ENCODE measurements at places on chromosomes 12 and 14. TPM values are rescaled to one million over a fixed set of nuclear protein-coding genes. Genes with fewer than 3 reads are reported as not detected.

TOMM20L gene
- total RNA-seq, result not detected

CLEC9A gene
- total RNA-seq, result not detected

TGFB3 gene
- 2.4 TPM for total RNA-seq

SPIC gene
- total RNA-seq, result not detected

PRICKLE1 gene
- total RNA-seq, result 0.18 TPM

CLEC1A gene
- total RNA-seq, result not detected

DLGAP5 gene
- 69.2 TPM for total RNA-seq

PAPLN gene
- 0.10 TPM for total RNA-seq

GRCh38 chr12:128818065-128819022 is 5.4 kb downstream of the SLC15A4 start:
- no peak for DNase-seq
- H3K27ac ChIP-seq, result peak overlapping the region; percentile 35
- no peak overlapping the region for H3K4me3 ChIP-seq
- no peaks in the 10 kb centered on the region for H3K27me3 ChIP-seq

DNA sequence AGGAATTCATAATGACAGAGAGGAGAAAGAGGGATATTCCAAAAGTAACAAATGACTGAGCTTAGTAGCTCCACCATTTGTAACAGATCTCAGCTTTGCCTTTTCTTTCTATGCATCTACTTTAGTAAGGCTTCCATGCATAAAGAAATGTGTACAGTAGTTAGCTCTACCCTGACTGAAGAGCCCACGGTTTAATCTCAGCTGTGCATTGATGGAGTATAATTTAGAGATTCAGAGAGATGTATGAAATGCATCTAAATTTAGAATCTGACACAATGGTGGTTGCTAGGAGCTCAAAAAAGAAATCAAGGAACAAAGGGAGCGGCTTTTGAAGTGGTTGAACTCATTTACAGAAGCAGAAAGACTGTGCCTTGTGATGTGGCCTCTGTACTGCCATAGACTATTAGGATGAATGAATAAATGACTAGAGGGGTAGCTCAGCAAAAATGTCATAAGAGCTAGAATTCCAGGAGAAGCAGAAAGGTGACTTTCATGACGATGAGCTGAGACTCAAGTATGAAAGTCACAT is 838.6 kb downstream of the RPS29 start:
- H3K27me3 ChIP-seq, result no peaks in the 10 kb centered on the region
- no peak overlapping the region for H3K4me3 ChIP-seq
- DNase-seq, result no peak
- no peaks in the 10 kb centered on the region for H3K4me1 ChIP-seq
- no peaks in the 10 kb centered on the region for H3K36me3 ChIP-seq
- no peak overlapping the region for H3K27ac ChIP-seq

- no peaks in the 10 kb centered on the region for H3K27me3 ChIP-seq
- no peak overlapping the region for H3K4me3 ChIP-seq
- H3K4me1 ChIP-seq, result no peaks in the 10 kb centered on the region
- DNase-seq, result no peak
Measured at GRCh38 chr12:6301721-6302120, 8.8 kb upstream of the PLEKHG6 start.

DNA sequence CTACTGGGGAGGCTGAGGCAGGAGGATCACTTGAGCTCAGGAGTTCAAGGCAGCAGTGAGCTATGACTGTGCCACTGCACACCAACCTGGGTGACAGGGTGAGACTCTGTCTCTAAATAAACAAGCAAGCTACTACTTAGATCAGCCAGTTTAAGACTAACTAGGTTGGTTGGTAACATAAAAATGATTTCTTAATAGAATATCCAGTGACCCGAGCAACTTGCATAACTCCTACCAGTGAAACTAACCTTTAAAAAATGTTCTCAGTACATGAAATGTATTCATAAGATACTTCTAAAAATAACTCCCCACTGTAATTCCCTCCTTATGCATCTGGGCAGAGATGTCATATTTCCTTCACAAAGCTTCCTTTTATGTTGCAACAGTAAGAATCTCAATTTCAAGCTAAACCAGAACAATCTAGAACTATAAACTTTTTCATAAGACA is 15.9 kb downstream of the TAOK3 start:
- no peaks in the 10 kb centered on the region for H3K27me3 ChIP-seq
- peaks cover 24% of the 10 kb centered on the region for H3K36me3 ChIP-seq
- H3K4me1 ChIP-seq, result peaks cover 48% of the 10 kb centered on the region
- peak overlapping the region; percentile 85 for H3K4me3 ChIP-seq

GRCh38 chr12:69886109-69886508 is 61.1 kb downstream of the MYRFL start:
- no peak for DNase-seq
- H3K27me3 ChIP-seq, result peaks cover 8% of the 10 kb centered on the region
- H3K27ac ChIP-seq, result no peak overlapping the region
- no peak overlapping the region for H3K4me3 ChIP-seq
- H3K36me3 ChIP-seq, result no peaks in the 10 kb centered on the region

GRCh38 chr14:61226015-61226654 is 55.0 kb downstream of the TMEM30B start:
- H3K36me3 ChIP-seq, result no peaks in the 10 kb centered on the region
- DNase-seq, result no peak
- no peak overlapping the region for H3K4me3 ChIP-seq
- H3K27ac ChIP-seq, result no peak overlapping the region
- H3K4me1 ChIP-seq, result no peaks in the 10 kb centered on the region

DNA sequence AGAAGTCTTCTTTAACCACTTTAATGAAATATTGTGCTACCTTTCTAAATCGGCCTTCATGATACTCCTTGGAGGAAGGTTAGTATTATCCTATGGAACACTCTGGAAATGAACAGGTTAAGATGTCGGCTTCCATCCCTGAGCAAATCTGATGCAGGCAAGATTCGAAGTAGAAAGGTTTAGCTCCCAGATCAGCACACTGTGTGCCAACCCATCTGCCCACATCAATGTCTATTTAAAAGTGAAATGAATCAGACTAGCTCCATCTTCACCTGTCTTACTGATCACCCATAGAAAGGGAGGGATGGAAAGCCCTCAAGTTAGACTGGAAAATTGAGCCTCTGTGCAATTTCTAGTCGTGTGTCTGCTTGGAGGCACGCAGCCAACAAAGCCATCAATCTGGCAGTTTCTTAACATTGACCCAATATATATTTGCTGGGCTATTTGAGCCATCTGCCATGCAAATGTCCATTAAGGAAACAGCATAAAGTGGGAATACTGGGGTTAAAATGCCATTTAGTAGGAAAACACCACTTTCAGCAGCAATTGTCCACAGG is 506.1 kb downstream of the RMST start:
- DNase-seq, result no peak
- no peaks in the 10 kb centered on the region for H3K4me1 ChIP-seq
- no peak overlapping the region for H3K4me3 ChIP-seq

DNA sequence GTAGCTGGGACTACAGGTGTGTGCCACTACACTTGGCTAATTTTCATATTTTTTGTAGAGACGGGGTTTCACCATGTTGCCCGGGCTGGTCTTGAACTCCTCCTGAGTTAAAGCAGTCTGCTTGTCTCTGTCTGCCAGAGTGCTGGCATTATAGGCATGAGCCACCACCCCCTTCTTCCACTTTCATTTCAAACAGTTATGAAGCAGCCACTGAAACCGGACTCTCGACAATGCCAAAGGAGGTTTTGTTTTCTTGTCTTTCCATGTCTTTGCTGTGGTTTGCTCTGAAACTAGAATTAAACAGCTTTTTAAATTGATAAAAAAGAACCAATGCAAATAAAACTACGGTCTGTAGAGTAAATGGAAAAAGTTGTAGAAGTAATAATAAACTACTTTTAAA is 30.4 kb downstream of the RAP1B start:
- H3K4me3 ChIP-seq, result peak overlapping the region; percentile 57
- H3K36me3 ChIP-seq, result peaks cover 34% of the 10 kb centered on the region
- no peaks in the 10 kb centered on the region for H3K27me3 ChIP-seq
- peaks cover 80% of the 10 kb centered on the region for H3K4me1 ChIP-seq
- DNase-seq, result peak; percentile 67

DNA sequence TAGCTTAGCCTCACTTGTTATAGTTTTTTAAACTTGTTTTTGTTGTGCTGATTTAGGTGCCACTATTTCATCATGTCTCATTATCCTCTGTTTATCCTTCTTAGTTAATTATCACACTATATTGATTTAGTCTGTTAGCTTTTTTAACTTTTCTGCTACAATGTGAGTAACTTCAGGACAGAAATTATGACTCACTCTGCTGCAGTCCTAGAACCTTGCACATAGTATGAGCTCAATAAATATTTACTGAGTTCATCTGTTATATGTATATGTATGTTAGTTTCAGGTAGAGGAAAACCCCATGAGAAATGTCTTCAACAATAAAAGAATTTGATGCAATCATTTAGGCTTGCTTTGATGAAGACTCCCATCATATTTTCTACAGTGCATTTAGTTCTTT is 224.3 kb upstream of the NAV3 start:
- H3K36me3 ChIP-seq, result no peaks in the 10 kb centered on the region
- no peak overlapping the region for H3K4me3 ChIP-seq
- H3K4me1 ChIP-seq, result no peaks in the 10 kb centered on the region
- no peak for DNase-seq
- no peaks in the 10 kb centered on the region for H3K27me3 ChIP-seq
- H3K27ac ChIP-seq, result no peak overlapping the region

DNA sequence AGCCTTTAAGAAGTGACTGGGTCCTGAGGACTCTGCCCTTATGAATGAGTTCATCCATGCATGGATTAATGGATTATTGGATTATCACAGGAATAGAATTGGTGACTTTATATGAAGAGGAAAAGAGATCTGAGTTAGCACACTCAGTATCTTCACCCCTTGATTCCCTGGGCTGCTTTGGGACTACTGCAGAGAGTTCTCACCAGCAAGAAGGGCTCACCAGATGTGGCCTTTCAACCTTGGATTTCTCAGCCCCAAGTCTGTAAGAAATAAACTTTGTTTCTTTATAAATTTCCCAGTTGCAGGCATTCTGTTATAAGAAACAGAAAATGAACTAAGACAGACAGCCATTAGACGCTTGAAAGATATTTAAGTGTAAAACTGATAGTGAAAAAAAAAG is 509.2 kb downstream of the FLRT2 start:
- peaks cover 4% of the 10 kb centered on the region for H3K36me3 ChIP-seq
- H3K27me3 ChIP-seq, result no peaks in the 10 kb centered on the region
- no peak overlapping the region for H3K27ac ChIP-seq
- DNase-seq, result no peak
- no peak overlapping the region for H3K4me3 ChIP-seq

- H3K27ac ChIP-seq, result no peak overlapping the region
- H3K4me3 ChIP-seq, result no peak overlapping the region
- no peaks in the 10 kb centered on the region for H3K27me3 ChIP-seq
- H3K4me1 ChIP-seq, result no peaks in the 10 kb centered on the region
- H3K36me3 ChIP-seq, result no peaks in the 10 kb centered on the region
- DNase-seq, result no peak
Measured at GRCh38 chr14:41280745-41281144, 325.9 kb upstream of the LRFN5 start.

DNA sequence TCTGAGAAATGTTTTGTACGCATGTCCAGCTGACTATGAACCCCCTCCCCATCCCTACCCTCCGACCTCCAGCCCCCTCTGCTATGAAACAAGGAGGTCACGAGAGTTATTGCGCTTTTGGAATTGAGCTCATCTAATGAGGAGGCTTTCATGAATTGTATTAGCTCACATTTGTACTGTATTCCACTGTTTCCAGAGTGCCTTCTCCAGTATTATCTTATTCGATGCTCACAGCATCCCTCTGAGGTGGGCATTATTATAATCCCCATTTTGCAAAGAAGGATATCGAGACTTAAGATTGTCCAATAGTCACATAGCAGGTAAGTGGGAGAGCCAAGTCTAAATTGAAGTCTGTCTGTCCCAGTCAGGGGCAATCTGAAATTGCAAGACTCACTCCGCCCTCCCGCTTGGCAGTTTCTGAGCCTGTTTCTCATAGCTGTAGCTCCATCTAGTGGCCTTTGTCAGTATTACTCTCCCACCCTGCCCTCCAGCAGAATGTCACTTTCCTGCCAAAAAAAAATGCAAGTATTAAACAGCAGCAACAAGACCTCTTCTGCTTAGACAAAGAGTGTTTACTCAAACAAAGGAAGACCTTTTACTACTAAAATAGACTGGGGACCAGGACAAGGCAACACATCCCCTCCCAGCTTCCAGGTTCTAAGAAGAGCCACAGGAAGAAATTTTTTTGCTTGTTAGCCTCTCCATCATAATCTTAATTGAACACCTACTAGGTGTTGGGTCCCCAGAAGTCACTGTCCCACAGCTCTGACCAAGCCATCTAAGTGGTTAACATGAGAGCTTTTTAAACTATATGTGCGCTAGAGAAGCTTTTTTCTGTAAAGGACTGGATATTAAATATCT is 48.6 kb upstream of the TMEM233 start:
- no peak overlapping the region for H3K27ac ChIP-seq
- no peak overlapping the region for H3K4me3 ChIP-seq
- H3K4me1 ChIP-seq, result no peaks in the 10 kb centered on the region
- peak; percentile 26 for DNase-seq

DNA sequence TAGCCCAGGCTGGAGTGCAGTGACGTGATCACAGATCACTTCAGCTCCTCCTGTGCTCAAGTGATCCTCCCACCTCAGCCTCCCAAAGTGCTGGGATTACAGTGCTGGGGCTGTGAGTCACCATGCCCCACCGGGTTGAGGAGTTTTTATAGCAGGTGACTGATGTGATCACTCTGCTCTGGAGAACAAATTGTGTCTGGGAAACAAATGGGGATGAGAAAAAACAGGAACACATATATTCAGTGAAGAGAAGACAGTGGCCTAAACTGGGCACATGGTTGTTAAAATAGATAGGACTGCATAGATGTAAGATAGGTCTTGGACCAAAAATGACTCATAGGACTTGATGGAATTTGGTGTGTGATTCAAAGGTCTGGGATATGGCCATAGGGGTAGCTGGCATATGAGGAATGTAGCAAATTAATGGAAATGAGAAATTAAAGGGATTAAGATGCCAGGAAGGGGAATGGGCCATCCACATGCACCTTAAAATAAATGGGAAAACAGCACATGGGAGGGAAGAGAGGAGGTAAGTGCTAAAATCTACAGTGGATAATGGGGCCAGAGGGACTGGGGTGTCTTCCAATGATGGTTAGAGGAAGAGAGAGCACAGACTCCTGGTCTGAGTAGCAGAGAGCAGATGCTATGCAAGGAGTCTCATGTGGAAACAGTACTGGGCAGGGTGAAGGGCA is 11.2 kb downstream of the BCAT1 start:
- peaks cover 9% of the 10 kb centered on the region for H3K27me3 ChIP-seq
- peaks cover 9% of the 10 kb centered on the region for H3K36me3 ChIP-seq
- DNase-seq, result no peak
- no peak overlapping the region for H3K4me3 ChIP-seq

GRCh38 chr12:52323001-52323400 is 1.8 kb upstream of the KRT83 start:
- H3K4me1 ChIP-seq, result peaks cover 10% of the 10 kb centered on the region
- peaks cover 27% of the 10 kb centered on the region for H3K27me3 ChIP-seq
- no peak for DNase-seq
- H3K27ac ChIP-seq, result no peak overlapping the region
- no peaks in the 10 kb centered on the region for H3K36me3 ChIP-seq
- H3K4me3 ChIP-seq, result no peak overlapping the region

DNA sequence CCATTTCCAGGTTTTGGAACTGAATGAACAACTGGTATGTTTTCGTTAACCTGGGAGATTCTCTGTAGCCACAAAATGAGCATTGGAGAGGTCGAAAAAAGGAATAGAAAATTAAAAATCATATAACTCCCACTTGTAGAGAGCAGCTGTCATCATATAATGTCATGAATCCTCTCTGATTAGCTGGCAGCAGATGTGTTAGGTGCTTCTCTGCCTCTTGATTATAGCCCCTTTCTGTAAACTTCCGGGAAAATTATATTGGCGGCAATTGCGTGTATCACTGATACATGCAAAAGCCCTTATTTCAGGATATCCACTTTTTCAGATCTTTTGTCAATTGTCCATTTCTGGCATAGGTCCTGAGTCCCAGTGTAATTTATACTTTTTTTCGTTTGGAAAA is 31.7 kb downstream of the FGD4 start:
- no peaks in the 10 kb centered on the region for H3K4me1 ChIP-seq
- H3K4me3 ChIP-seq, result no peak overlapping the region
- no peak for DNase-seq
- H3K27ac ChIP-seq, result no peak overlapping the region
